Non-pigmented ciliary epithelial cell (primary cell): ENCODE measurements at places on chromosomes 5 and 9.

- DNase-seq = no peak
These were observed 18.5 kb upstream of the TIMD4 start for GRCh38 chr5:156981481-156981880.

GRCh38 chr5:89735082-89735481, 674.5 kb downstream of the CETN3 start:
- DNase-seq = no peak

GRCh38 chr5:136056336-136056735, 27.5 kb downstream of the TGFBI start:
- DNase-seq = no peak

GRCh38 chr5:58983526-58984452, 400.9 kb downstream of the RAB3C start:
- DNase-seq = no peak

GRCh38 chr5:133785182-133785581, 172.8 kb upstream of the FSTL4 start:
- DNase-seq = no peak

DNA sequence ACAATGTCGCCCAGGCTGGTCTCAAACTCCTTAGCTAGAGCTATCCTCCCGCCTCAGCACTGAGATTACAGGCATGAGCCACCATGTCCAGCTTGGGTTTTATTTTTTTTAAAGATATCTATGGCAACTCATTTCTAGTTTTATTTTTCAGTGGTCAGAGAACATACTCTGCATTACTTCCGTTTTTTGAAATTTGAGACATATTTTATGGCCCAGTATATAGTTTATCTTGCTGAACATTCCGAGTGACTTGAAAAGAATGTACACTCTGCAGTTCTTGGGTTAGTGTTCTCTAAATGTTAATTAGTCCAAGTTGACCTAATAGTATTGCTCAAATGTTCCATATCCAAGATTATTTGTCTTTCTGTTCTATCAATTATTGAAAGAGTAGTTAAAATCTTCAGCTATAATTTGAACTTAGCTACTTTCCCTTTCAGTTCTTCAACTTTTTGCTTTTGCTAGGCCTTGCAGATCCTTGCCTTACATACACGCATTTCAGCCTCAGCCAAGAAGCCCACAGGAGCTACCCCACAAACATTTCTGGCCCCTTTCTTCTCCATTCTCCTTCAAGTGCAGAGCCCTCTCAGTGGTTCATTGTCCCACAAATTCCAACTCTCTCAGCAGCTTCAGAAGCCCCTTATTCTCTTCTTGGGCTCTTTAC, 22.3 kb upstream of the SNAPC3 start:
- no peak for DNase-seq

DNA sequence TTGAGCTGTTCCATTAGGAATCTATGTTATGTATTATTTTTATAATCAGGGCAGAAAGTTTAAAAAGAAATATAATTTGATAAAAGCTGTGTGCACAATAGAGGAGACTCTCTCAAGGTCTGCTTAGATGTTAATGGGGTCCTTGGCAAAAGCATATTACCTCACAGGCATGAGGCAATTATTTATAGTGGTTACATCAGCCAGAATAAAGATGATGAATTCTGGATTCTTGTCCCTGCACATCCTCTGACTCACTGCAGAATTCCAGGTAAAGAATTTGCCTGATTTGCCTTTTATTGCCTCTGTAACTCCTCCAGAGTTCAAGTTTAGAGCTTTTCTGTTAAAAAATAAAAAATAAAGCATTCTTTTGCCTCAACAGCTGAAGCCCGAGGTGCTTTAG, 253.6 kb downstream of the MAST4 start:
- no peak for DNase-seq

DNA sequence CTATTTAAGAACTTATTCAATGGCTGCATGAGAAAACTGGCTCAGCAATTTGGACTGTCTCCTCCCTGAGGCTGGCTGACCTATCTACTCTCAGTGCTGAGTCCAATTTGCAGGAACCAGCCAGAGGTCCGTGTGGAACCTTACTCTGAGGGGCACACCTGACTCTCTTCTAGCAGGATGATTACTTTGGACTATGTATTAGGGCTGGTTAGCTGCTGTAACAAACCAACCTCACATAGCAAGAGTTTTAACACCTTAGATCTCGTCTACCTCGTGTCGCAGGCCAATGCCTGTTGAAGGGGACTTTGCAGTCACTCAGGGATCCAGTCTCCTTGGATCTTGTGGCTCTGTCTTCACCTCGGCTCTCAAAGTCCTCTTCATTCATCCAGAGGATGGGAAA, 3.4 kb upstream of the FAM193B start:
- DNase-seq = no peak

DNA sequence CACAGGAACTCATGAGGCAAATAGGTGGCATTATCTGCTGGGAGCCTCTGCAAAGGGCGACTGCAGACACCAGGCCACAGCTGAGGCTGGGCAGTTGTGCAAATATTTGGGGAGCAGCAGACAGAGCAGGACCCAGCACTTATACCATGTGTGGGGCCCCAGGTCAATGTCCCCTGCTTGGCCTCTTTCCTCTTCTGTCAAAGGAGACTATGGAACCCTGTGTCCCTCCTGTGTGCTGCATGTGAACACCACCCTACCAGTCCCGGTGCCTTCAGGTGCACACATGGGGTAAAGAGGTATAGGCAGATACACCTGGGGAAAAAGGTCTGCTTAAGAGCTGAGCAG, 50.8 kb downstream of the ROR2 start:
- no peak for DNase-seq

DNA sequence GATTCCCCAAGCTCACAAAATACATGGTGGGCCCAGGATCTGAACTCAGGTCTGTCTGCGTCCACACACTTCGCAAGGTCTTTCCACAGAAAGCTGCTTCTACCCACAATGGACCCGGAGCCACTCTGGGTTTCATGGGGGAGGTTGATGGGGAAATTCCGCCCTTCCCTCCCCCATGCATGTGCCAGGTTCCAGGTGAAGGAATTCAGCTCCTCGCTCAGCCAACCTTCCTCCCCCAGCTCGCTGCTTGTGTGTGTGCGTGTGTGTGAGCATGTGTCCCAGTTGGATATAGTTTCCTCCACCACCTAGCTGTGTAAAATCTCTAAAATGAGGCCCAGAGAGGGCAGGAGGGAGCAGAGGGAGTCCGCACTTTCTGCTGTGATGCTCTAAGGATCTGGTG, 1.0 kb downstream of the PTGS1 start:
- no peak for DNase-seq

- no peak for DNase-seq
These were observed 8.6 kb downstream of the CYLC2 start for GRCh38 chr9:103003689-103004088.

- no peak for DNase-seq
These were observed 20.8 kb upstream of the KIF2A start for GRCh38 chr5:62284946-62285891.

DNA sequence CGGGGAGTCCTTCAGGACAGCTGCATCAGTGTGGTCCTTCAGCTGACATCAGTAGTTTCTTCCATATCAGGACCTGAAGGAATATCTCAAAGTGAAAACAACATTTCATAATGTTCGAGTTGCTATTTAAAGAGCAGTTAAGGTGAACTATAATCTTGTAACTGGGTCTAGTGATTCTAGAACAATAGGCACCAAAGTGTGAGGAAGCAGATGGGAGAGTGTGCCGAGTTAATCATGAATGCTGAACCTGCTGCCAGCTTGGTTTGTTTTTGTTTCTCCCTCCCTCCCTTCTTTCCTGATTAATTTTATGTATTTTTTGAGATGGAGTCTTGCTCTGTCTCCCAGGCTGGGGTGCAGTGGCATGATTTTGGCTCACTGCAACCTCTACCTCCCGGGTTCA, 3.6 kb upstream of the PTGR1 start:
- no peak for DNase-seq

- DNase-seq = no peak
These were observed 1199.8 kb downstream of the DTWD2 start for GRCh38 chr5:117788596-117788995.

- no peak for DNase-seq
These were observed 23.4 kb downstream of the RHOBTB3 start for GRCh38 chr5:95754545-95754944.
